ENCODE measurements at places on chromosomes 2 and 18.
A peak's percentile ranks its signal among the peaks of the same experiment; 100 is the strongest.

GRCh38 chr2:88165332-88166003, 4.7 kb upstream of the THNSL2 start:
- DNase-seq = no peak

DNA sequence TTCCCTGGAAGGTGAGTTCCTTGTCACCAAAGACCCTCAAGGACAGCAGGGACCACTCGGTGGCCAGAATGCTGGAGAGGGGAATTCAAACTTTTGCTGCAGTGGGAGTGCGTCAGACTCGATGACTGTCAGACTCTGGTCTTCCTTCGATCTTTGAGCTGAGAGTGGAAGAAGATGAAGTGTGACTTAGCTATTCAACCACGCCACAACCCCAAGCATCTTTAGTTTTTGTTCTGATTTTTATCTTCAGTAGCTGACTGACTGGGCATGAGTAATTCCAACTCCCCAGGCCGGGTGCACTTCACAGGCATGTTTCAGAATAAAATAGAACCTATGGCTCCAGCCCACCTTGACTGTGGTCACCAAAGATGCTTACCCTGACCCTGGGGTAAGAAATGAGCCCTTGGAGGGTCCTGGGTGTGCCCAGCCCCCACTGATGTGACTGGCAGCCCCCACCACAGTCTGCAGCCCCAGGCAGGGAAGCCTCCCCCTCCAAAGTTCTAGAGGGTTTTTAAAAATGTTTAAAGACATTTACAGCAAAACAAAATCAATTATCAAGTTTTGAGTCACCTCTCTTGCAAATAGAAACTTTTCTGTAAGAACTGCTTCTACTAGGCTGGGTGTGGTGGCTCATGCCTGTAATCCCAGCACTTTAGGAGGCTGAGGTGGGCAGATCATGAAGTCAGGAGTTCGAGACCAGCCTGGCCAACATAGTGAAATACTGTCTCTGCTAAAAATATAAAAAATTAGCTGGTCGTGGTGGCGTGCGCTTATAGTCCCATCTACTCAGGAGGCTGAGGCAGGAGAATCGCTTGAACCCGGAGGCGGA, 24.9 kb upstream of the YWHAQ start:
- DNase-seq = peak; percentile 82

DNA sequence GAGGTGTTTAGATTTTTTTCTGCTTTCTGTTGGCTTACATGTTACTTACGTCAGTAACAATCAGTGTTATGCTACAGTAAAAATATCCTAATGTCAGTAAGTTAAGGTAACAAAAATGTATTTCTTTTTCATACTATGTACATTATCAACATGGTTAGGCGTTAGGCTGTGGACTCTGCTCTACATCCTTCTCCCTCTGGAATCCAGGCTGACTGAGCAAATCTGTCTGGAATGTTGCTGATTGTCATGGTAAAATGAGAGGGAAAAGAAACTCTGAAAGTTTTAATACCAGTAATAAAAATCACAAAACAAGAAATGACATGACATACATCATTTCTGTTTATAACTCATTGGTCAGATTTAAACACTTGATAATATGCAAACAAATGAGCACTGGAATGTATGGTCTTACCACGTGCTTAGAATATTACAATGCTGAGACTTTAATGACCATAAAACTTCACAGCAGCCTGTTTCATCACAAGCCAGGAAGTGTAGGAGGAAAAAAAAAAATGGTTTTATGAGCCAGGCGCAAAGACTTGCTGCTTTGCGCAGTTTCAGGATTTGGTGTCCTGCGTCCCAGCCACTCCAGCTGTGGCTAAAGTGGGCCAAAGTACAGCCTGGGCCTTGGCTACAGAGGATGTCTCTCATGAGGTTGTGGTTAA, 252.4 kb downstream of the FSIP2 start:
- DNase-seq = peak; percentile 9

GRCh38 chr2:124323321-124323720, 298.2 kb downstream of the CNTNAP5 start:
- DNase-seq = no peak

DNA sequence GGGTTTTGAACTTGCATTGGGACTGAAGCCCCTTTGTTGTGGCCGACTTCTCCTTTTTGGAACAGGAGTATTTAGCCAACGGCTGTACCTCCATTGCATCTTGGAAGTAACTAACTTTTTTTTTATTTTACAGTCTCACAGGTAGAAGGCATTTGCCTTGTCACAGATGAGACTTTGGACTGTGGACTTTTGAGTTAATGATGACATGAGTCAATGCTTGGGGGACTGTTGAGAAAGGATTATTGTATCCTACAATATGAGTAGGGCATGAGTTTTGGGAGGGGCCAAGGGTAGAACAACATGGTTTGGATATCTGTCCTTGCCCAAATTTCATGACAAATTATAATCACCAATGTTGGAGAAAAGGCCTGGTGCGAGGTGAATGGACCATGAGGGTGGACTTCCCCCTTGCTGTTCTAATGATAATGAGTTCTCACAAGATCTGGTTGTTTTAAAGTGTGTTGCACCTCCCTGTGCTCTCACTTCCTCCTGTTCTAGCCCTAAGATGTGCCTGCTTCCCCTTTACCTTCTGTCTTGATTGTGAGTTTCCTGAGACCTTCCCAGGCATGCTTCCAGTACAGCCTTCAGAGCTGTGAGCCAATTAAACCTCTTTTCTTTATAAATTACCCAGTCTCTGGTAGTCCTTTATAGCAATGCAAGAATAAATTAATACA, 1269.4 kb upstream of the CHAC2 start:
- no peak for DNase-seq

DNA sequence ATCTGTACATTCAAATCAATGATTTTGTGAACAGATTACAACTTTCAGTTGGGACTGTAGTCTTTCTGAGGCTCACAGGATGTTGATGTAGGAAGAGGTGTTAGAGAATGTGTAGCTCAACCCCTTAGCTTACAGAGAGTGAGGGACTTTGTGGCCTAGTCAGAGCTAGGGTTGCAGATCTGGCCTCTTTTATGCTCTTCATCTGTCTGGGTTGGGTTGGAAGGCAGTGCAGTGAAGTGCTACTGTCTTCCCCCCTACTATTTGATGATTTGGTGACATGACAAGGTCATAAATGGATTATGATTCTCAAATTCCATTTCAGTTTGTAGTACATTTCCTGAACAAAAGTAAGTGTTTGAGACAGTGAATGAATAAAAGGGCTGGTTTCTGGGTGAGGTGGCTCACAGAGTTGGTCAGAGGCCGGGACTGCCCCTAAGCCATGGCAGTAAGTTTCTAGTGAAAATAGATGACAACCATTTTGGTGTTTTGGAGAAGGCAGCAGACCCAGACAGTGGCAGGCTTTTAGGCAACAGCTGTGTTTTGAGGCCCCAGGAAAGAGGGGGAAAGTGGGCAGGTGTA, 21.6 kb downstream of the MAP4K4 start:
- DNase-seq = no peak

DNA sequence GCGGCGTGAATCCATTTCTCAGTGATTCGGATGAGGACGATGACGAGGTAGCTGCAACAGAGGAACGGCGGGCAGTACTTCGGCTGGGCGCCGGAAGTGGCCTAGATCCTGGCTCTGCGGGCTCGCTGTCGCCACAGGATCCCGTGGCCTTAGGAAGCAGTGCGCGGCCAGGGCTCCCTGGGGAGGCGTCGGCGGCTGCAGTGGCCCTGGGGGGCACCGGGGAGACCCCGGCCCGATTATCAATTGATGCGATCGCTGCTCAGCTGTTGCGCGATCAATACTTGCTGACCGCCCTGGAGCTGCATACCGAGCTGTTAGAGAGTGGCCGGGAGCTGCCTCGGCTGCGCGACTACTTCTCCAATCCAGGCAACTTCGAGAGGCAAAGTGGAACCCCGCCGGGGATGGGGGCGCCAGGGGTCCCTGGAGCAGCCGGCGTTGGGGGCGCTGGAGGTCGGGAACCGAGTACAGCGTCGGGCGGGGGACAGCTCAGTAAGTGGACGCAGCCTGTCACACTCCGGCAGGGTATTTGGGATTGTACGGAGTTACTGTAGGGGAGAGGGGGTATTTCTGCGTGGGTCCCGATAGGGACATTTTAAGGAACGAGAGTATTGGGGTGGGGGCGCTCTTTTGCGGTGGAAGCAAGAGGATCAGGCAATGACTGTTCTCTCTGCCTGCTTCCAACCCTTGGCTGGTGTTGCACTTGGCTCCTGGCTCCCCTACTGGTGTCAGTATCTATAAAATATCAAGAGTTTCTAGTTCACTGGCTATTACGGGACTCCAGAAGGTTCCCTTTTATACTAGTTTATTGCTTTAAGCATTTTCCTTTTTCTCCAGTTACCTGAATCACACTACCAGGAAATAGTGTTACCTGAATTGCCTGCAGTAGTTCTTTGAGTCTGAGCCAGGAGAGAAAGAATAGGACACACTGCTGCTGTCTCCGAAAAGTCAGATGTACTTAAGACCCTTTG, 772 bp downstream of the RELCH start:
- peak; percentile 33 for DNase-seq

DNA sequence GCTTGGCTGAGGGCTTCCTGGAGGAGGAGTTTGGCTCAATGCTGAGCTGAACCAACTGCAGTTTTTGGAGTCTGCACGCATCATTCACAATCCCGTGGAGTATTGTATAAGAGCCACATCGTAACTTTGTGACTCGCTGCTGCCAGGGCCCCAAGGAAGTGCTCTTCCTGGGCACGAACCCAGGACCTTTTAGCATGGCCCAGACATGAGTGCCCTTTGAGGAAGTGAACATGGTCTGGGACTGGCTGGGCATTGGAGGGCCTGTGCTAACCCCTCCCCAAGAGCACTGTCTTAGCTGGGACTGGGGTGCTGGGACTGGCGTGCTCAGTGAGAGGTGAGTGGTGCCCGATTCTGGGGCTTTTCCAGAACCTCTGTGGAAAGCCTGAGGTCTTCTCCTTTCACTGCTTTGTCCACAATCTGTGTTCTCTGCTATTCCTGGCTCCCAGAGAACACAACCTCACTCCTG, 88.6 kb downstream of the LIPG start:
- no peak for DNase-seq

Data from foreskin keratinocyte (primary cell).